ENCODE measurements at places on chromosomes 5 and 9.

GRCh38 chr9:127809002-127809539 lies 6.4 kb downstream of the FPGS start:
- DNase-seq, result no peak

DNA sequence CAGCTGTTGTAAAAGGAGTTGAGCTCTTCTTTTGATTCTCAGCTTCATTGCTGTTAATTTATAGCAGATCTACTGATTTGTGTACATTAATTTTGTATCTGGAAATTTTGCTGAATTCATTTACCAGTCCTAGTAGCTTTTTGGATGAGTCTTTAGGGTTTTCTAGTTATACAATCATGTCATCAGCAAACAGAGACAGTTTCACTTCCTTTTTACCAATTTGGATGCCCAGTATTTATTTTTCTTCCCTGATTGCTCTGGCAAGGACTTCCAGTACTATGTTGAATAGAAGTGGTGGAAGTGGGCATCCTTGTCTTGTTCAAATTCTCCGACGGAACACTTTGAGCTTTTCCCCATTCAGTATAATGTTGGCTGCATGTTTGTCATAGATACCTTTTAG lies 398.9 kb upstream of the POU5F2 start:
- DNase-seq, result no peak

GRCh38 chr5:109418712-109419352 lies 9.1 kb upstream of the PJA2 start:
- DNase-seq, result no peak

- no peak for DNase-seq
Measured at GRCh38 chr9:95134457-95134881, 183.0 kb downstream of the FANCC start.

DNA sequence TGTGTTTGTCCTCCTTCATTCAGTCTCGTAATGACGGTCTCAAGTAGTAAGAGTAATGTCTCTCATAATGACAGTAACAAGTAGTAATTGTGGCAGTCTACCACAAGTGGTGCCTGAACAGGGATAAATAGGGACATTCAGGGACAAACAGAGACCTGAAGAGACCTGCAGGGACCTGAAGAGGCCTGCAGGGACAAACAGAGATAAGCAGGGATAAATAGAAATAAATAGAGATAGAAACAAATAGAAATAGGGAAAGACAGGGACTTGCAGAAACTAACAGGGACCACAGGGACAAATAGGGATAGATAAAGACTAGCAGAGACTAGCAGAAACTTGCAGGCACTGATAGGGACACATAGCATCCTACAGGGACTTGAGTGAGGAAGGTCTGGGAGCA lies 7.9 kb downstream of the UGT3A2 start:
- no peak for DNase-seq

DNA sequence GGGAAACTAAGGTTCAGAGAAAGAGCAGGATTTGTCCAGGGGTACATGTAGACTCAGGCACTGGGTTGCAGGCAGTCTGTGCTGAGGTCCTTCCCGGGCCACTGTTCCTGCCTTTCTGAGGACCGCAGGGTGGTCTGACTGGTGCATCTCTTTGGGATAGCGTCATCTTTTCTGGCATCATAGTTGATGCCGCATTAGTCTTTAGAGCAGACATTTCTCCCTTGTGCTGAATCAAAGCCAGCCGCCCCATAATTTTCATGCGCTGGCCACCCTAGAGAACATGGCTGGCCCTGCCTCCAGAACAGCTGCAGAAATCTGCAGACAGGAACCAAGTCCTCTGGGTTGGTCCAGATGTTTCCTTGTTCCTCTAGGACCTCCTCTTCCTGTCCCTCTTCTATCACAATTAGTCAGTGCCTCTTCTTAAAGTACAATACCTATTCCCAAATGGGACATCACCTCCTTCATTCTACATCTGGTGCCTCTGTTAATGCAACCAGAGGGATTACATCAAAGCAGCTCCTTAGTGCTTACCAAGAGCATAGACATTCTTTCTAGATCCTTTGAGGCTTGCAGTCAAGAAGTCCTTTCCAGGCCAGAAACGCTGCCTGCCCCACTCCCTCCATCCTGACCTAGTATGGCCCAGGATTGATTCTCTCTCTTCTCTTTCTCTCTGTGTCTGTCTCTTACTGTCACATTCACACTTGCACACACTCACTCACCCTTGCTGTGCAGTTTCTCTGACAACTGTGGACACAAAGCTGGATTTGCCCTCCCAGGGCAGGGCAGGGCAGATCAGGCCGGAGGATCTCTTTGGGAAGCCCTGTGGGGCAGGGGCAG lies 42.0 kb upstream of the ORM1 start:
- DNase-seq, result no peak

DNA sequence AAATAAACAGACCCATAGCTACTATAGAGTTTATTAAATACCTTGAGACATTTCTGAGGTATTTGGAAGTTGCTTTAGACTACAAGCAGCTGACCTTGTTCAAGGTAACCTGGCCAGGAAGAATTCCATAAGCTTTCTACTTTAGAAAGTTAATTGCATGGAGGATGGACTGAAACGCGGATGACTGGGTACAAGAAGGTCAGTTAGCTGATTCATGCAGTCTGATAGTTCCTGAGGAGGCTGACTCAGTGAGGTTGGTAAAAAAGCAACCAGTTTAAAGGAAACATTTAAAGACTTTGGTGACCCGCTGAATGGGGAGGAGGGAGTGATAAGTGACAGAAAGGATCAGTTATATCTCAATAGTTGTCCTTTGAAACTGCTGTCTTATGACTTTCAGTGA lies 670.1 kb upstream of the CDH9 start:
- DNase-seq, result no peak

DNA sequence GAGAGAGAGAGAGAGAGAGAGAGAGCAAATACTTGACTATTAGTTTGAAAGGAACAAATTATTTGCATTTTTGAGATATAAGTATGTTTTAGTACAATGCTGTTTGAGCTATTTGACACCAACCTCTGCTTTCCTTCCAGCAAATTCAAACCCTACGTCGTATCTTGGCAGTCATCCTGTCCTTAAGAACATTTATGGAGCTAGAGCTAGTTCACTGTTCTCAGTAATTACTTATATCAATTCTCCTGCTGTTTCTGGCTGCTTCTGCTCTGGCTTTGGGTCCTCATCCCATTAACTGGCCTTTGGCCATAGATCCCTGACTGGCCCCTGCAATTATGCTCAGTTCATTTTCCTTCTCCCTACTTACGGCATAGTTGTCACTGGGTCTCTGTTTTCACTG lies 19.9 kb upstream of the ERAP2 start:
- DNase-seq, result no peak

- DNase-seq, result no peak
Measured at GRCh38 chr5:125813221-125813974, 609.8 kb upstream of the GRAMD2B start.

DNA sequence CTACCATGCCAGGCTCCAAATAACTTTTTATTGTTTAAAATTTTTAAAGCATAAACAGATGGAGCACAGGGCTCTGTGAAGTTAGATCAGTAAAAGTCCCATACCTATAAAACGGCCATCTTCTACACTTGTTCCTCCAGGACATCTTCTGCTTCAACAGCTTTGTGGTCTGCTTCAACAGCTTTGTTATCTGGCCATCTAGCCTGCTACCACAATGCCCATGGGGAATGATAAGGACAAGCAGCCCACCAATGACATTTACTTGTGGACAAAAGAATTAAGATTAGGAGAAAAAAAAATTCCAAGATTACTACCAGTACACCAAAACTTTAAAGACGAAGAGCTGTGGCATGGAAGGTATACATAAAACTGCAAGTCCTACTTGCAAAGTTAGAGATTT lies 2.2 kb upstream of the VPS13A start:
- DNase-seq, result no peak

- no peak for DNase-seq
Measured at GRCh38 chr5:139638736-139639618, 9.2 kb upstream of the CXXC5 start.

GRCh38 chr9:121785673-121786542 lies 134.5 kb downstream of the DAB2IP start:
- no peak for DNase-seq

DNA sequence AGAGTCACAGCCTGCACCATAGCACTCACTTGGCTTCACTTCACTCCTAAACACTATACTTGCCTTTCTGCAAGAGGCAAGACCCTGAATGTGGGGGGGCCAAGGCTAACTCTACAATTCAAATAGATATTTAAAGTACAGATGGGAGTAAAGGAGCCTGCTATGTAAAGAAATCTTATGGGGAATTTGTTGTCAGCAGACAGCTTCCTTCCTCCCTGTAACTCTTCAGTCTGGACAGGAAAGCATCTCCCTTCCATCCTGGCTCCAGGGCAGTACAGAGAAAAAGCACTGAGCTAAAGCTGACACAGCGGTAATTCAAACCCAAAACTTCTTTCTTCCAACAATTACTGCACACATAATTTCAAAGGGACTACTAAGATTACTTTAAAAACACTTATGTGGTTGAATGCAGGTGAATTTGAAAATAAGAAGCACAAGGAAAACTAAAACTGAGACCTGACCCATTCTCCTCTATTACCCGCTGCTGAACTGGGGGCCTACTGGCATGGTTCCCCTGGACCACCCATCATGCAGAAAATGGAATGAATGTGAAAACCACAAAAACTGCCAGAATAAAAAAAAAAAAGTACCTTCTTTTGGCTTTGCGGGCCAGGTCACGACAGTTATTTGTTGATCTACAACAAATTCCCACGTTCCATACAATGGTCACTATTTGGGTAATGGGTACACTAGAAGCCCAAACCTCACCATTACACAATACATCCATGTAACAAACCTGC lies 13.4 kb downstream of the VDAC1 start:
- DNase-seq, result no peak

GRCh38 chr9:137046088-137046787 lies at the start of gene NPDC1:
Gene NPDC1, minus strand, starts transcription at chr9:137046177. Its CDS starts 188 bp downstream, at chr9:137045989.
- DNase-seq, result peak; percentile 93

- DNase-seq, result no peak
Measured at GRCh38 chr9:14107977-14108376, 206.0 kb downstream of the NFIB start.

DNA sequence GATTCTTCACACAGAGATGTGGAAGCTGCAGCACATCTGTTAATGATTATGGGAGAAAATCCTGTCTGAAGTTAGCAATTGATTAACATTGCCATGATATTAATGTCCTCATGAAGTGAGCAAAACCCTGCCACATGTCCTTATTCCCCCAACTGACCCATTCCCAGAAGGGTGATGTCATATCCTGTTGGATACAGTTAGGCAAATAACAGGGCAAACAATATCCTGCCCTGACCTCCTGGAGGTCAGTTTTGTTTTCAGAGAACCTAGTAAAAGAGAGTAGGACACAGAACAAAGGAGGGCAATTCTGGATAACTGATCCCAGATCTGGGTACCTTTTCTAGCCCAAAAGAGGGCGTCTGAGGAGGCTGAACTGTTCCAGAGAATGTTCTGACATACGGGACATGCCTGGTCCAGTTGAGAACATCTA lies 11.0 kb downstream of the ABLIM3 start:
- no peak for DNase-seq

- no peak for DNase-seq
Measured at GRCh38 chr9:25412646-25413045, 265.6 kb downstream of the TUSC1 start.

DNA sequence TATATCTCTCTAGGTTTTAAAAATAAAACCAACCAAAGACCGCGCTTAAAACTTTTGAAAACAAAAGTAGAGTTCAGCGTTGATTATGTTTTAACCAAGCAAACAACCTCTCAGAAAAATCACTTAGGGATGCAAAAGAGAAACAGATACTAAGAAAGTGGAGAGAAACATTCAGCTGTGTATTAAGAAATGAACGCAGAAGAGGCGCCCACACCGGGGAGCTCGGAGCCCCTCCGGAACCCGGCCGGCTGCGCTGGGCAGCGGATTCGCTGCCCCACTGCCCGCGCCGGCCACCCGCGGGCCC lies 1.4 kb downstream of the PITX1 start:
- DNase-seq, result no peak

DNA sequence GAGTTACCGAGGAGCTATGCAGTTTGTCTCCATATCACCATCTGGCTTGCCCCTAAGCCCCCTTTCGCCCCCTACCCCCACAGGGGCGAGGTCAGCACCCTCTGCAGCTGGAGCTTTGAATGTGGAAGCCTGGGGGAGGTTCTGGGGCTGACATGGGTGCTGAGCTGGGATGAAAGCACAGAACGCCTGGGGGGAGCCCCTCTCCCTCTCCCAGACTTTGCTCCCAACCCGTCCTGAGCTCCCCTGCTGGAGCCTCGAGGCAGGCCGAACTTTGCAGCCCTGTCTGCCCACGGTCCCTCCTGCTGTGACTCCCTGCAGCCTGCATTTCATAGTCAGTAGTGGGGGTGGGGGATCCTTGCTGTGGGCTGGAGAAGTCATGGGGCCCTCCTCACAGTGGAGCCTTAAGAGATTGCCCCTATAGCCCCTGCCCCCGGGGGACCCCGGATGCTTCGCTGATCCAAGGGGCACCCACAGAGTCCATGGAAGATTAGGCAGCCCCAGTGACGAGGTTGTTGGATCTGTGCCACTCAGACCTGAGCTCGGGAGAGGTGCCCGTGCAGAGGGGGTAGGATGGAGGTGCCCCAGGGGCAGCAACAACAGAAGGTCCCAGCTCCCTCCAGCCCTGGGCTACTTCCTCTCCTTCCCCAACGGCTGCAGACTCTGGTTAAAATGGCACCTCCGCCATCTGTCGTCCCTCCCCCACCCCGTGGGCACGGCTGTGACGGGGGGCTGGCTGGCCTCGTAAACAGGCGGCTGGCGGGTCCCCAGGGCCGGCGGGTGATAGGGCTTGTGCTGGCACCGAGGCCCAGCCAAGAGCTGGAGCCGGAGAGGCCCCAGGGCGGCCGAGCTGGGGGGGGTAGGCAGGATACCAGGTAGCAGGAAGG lies 162.0 kb downstream of the C9orf50 start:
- DNase-seq, result no peak

DNA sequence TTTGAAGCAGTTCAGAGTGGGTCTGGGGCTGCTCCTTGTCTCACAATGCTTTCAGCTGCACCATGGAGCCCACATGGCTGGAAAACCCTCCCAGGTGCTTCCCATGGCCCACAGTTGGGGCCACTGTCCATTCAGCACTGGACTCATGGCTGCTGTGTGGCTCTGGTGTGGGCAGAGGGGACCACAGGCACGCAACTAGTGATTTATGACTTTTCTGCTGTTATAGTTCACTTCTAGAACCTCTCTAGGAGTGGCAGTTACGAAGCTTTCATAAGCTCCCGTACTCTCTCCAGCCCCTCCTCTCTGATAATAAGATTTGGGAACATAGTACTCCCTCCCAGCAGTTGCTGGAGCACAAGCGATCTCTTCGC lies 29.0 kb downstream of the GLRA1 start:
- no peak for DNase-seq

- DNase-seq, result no peak
Measured at GRCh38 chr9:96574931-96575351, 44.7 kb downstream of the CDC14B start.

DNA sequence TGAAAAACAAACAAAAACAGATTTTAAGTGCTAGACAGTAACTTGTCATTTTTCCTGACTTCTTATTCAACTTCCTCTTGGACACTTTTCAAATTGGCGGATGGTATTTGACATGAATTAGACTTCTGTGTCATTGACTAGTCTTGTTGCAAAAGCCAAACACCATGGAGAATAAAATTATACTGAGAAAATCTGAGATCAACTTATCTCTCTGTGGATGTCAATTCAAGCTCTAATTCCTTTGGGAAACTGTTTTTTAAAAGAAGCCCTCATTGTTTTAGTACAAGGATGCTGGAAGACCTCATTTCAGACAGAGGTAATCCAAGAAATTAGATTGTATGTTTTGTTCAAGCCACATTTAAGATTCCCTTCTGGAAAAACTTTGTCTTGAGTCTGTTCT lies 831.0 kb downstream of the SEMA5A start:
- DNase-seq, result no peak

Measured in HEK293T (cell line).